Kidney epithelial cell (primary cell): ENCODE measurements at places on chromosomes 5 and 9.

DNA sequence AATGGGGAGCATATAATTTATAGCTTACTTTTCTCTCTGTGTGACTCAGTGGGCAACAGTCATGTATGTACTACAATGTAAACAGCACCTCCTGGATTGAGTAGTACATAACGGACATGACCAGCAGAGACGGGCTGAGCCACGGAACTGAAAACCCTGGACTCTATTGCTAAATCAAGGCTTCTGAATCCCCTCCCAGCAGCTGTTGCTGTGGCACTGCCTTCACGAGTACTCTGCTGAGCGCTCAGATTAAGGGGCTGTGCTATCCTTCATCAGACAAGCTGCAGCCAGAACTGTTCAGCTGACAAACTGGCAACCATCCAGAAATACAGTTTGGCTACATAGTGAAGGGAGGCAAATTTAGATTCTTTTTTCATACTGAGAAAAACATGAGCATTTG lies 131.3 kb upstream of the CCDC180 start:
- no peak for DNase-seq

- no peak for DNase-seq
These were observed 3.5 kb downstream of the CCNB1 start for GRCh38 chr5:69170495-69170894.

GRCh38 chr5:103397739-103398581 lies 139.4 kb downstream of the MACIR start:
- no peak for DNase-seq

GRCh38 chr9:73176450-73176875 lies 24.8 kb downstream of the ANXA1 start:
- no peak for DNase-seq

GRCh38 chr9:81633952-81634854 lies 55.1 kb downstream of the TLE1 start:
- DNase-seq: no peak

DNA sequence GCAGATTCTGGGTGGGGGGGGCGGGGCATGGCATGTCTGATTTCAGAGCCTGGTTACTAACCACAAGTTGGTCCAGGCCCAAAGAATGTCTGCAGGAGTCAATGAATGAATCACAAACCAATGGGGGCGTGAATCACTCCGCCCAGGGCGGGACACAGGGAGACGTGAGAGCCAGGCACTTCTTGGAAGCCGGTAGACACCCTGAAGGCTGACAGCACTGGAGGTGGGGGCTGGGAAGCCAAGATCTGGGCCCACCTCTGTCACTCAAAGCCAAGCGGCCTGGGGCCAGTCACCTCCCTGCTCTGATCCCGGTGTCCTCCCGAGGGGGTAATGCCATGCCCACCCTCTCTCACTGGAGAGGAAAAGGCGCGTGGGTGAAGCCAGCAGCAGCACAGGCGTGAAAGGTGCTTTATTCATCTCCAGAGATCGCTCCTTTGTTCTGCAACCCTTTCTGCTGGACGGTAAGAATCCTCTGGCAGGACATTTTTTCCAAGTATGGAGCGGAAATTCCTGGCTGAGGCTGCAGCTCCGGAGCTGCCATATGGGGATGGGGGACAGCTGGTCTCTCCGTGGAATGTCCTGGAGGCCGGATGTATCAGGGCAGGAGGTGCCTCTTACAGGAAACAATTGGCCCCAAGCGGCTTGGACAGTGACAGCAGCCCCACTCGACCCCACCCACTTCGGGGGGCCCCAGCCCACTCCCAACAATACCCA lies 85.0 kb downstream of the STK10 start:
- peak; percentile 94 for DNase-seq

GRCh38 chr9:128341435-128341849 lies 1.1 kb downstream of the SLC27A4 start:
- DNase-seq: no peak

DNA sequence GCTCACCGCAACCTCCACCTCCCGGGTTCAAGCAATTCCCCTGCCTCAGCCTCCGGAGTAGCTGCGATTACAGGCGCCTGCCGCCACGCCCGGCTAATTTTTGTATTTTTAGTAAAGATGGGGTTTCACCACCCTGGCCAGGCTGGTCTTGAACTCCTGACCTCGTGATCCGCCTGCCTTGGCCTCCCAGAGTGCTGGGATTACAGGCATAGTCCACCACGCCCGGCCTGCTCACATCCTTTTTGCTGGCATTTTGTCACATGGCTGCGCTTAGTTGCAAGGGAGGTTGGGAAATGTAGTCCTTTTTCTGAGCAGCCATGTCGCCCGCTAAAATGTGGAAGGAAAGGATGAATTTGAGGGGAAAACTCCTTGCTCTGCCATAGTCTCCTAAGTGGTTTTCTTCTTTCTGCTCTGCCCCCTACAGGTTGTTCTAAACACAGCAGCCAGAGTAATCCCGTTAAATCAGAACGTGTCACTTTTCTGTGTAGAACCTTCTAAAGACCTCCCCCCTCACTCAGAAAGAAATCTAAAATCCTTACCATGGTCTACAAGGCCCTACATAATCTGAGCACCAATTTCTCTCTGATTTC lies 57.8 kb upstream of the HSPA9 start:
- DNase-seq: peak; percentile 37

DNA sequence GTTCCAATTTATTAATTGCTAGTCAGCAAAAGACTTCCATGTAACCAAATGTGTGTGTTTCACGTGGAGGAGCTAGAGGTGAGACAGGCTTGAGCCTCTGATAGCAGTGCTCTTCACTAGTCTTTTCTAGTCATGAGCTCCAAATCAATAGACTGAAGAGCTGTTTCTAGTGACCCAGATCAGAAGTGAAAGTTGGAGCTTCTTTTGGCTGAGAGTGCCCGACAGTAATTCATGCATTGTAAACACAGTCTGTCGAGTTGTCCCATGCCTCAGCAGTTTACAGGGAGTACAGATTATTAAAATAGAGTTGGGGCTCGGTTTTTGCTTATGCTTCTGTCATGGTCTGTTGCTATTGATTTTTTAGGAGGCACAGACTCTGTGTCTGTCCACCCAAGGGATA lies 793.1 kb downstream of the DTWD2 start:
- DNase-seq: no peak

- no peak for DNase-seq
These were observed 213.5 kb downstream of the GLIS3 start for GRCh38 chr9:4086119-4087090.

- DNase-seq: no peak
These were observed 3.7 kb downstream of the NAA35 start for GRCh38 chr9:85944672-85945071.

DNA sequence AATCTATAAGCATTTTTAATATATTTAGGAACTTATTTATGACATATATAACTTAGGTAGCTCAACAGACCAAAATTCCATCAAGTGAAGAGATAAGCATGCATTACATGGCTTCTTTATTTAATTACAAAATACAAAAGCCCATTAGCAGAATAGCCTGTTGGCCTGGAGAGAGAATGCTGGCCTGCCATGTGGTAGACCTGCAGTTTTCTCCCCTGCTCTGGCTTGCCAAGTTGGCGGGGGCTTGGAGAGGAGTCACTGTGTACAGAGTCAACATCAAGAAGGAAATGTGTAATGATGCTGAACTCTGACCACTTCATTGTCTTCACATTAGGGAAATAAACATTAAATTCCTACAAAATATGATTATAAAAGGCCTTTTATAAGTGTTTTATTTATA lies 69.8 kb upstream of the CNTLN start:
- no peak for DNase-seq

GRCh38 chr5:122844136-122844909 lies 1.1 kb upstream of the SNX24 start:
- no peak for DNase-seq

DNA sequence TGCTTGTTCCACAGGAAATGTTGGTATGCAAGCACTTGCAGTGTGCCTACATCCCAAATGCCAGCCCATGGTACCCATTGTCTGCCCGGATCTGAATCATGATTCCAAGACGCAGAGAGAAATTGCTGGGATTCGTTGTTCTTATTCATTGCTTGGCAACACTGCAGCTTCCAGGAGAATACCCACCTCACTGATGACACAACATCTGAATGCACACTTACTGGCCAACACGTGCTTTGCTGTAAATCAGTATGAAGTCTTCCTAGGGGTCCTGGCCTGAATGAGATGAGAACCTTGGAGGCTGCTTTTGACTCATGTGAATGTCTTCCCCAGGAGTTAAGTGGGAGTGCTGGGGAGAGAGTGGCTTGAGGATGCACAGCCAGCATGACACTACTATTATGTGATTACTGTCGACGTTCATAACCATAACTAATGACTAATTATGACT lies 11.6 kb downstream of the SRD5A1 start:
- no peak for DNase-seq

- no peak for DNase-seq
These were observed 6.6 kb upstream of the CEMIP2 start for GRCh38 chr9:71774920-71775319.

- no peak for DNase-seq
These were observed 19.9 kb downstream of the RXRA start for GRCh38 chr9:134346151-134346550.

DNA sequence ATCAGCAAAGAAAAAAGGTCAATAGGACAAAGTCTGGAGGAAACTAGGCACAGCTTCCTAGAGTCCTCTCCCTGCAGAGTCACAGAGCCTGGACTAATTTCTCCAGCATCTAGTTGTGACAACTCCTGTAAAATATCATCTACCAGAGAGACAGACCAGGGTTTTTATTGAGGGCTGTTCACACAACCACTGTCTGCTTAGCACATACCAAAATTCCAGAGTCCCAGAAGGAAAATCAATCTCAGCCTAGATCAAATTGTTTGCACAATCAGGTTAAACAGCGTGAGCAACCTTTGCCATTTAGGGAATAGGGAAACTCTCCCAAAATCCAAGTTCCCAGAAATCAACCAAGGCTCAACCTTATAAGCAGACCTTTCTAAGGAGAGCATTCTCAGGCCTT lies 190.3 kb downstream of the SYK start:
- no peak for DNase-seq

DNA sequence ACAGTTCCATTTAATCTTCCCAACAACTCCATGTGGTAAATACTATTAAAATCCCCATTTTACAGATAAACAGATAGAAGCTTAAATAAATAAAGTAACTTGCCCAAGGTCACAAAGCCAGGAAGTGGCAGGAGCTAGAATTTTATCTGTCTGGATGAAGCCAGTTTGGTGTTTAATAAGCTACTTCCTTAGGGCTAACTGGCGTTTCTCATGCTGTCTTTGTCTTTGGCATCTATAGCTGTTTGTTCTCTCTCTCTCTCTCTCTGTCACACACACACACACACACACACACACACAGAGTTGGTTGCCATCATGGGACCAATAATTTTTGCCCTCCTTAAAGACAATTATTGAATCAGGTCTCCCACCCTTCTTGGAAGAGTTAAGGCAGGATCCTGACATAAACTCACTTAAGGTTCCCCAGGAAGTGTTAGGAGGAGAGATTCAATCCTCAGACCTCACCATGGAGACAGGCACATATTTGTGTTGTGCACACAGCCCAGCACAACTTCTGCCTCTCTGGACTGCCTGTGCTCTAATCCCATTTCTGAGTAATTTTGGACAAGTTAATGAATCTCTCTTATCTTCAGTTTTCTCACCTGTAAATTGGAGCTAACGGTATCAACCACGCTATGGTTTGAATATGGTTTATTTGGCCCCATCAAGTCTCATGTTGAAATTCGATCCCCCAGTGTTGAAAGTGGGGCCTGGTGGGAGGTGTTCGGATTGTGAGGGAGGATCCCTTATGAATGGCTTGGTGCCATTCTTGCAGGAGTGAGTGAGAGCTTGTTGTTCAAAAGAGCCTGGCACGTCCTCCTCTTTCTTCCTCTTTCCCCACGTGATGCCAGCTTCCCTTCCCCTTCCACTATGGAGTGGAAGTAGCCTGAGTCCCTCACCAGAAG lies 8.3 kb upstream of the ADRA1B start:
- no peak for DNase-seq

GRCh38 chr5:148393390-148393741 lies 9.6 kb downstream of the FBXO38 start:
- DNase-seq: no peak

- DNase-seq: no peak
These were observed 4.5 kb upstream of the HMCN2 start for GRCh38 chr9:130260816-130261765.

DNA sequence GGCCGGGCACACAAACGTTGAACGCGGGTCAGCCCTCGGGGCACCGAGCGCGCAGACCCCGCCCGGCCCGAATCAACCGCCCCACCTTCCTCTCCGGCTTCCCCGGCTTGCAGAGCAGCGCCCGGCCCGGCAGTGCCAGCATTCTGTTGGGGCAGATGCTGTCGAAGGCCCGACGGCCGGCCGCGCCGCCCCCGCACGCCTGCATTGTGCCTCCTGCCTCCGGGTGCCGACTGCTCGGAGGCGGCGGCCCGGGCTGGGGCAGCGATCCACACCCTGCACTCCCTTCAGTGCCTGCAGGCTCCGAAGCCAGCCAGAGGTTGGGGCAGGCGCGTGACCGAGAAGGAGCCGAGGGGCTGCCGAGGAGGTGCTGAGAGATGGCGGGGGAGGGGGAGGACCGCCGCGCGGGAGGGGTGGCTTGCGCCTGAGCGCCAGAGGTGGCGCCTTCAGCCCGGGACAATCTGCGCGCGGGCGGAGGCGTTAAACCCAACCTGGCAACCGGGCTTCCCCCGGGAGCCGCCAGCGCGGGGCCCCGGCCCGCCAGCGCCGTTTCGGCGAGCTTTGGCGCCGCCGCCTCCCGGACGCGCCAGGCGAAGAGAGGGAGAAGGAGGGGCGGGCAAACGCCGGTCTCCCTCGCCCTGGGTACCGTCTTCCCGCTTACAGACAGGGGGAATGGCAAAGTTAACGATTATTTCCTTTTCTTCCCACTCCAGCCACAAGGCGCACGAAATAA lies at the start of gene MCIDAS:
Gene MCIDAS (minus strand): TSS at position 382 of the 730 bp plus-strand sequence. CDS start 177 bp downstream, at position 205.
- DNase-seq: no peak

DNA sequence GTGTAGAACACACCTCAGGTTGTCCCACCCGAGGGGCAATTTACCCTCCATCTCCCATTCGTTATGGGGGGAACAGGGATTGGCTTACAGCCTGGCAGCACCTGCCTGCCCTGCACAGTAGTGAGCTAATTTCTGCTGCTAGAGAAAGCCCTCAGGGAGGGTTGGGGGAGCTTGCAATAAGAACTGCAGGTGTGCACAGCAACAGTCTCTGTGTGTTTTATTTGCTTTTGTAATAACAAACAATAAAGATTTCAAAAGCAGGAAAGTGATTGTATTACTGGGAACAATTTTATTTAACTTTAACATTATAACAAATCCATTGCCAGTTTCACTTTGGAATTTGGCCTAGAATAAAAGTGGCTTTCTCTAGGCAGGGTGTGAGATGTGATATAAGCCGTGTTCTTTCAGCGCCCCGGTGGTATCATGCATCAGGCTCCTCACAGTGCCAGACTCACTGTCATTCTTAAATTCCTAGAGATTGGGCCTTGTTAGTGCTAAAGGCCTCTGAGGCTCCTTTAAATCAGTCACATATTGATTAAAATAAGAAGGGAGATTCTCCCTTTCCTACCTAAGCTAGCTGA lies 81.1 kb downstream of the RMI1 start:
- DNase-seq: no peak

DNA sequence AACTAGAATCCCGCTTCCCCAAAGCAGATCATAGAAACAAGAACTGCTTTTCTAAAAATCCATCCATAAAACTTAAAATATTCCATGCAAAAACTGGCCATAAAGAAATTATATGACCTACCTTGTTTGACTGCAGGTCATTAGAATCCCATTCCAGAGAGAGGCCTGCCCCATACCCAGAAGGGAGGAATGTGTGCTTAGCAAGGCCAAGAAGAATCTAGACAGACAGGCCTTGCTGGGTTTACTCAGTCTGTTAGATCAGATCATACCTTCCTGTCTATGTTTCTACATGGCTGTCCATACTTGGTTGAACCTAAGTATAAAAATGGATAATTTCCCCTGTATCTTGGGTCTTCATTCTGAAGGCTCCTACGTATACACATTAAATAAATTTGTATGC lies 358.8 kb upstream of the TRPC7 start:
- DNase-seq: no peak

- no peak for DNase-seq
These were observed 155.1 kb downstream of the CCDC192 start for GRCh38 chr5:127858116-127858784.
